Effector memory CD8-positive, alpha-beta T cell (primary cell): ENCODE measurements at places on chromosomes 2 and 18.

- no peak for DNase-seq
Observed at GRCh38 chr18:56804395-56804794, 153.2 kb downstream of the WDR7 start.

DNA sequence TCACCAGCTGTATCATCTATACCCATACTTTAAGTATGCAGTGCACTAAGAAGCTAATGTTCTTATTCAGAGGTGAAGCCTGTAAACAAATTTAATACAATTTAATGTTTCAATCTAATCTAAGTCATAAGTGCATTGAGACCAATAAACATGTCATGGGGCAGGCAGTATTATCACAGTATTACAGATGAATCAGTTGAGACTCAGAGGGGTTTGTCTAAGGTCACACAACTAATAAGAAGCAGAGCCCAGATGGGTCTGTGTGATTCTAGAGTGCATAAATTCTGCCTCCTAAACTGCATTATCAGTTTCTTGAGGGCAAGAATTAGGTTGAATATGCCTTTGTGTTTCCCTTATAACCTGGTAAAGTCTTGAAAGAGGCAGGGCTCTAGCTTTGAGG, 140.9 kb upstream of the RNF152 start:
- no peak for DNase-seq

DNA sequence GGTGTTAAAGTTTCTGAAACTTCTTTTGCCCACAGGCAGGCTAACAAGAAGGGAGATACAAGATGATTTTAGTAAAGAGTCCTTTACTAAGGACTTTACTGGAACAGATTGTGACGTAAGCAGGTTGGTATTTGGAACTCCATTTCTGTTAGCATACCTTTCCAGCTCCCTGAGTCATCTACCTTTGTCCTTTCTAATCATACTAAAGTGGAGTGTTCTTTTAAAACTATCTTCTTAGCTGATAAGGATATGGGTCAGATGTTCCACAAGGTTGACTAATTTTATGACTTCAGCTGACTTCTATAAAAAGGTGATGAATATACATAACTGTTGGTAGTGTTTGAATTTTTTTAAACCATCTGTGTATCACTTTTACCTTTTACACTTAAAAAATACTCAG, 21.1 kb downstream of the UGP2 start:
- no peak for DNase-seq

DNA sequence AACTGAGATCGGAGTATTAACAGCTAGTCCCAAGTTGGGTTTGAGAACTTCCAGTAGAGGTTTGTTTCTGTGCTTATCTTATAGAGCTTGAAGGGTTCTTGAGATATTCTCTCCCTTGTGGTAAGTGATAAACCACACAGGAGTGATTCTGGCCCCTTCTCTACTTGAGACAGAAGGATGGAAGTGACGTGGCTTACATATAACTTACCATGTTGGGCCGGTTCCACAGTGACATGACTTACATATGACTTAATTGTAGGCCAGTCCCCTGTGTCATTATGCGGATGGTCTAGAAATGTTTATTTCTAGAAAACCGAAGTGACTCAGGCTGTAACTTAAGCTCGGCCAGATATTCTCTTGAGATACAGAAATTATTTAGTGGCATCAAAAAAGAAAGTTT, 62.7 kb downstream of the TRAPPC12 start:
- no peak for DNase-seq

GRCh38 chr2:235864733-235865515, 303.3 kb downstream of the GBX2 start:
- DNase-seq: no peak

GRCh38 chr2:58032764-58033080, 13.9 kb upstream of the VRK2 start:
- no peak for DNase-seq

DNA sequence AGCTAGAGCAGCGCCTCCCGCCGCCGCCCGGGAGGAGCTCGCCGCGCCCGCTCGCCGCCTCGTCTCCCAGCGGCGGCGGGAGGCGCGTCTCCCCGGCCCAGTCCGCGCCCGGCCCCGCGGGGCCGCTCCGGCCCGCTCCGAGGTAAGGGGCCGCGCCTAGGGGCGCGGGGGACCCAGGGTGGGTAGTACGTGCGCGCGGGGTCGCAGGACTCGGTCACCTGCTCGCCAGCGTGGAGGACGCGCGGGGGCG, 259 bp downstream of the NPAS2 start:
- DNase-seq: no peak

GRCh38 chr2:3638456-3638810, 19.6 kb upstream of the ALLC start:
- no peak for DNase-seq

DNA sequence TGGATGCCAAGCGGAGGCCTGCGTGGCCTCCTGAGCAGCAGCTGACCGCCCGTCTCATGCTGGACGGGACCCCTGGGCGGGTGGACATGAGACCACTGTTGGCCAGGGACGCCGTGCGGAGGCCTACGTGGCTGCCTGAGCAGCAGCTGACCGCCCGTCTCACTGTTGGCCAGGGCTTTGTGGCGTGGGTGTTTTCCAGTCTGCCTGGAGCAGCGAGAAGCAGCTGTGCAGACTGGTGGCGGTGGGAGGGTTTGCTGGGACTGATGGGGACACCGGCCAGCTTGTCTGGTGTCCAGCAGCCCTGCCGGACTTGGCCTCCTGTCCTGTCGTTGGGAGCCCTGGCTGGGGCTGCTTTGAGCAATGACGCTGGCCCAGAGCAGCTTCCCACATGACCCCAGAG, 5.8 kb upstream of the D2HGDH start:
- no peak for DNase-seq

DNA sequence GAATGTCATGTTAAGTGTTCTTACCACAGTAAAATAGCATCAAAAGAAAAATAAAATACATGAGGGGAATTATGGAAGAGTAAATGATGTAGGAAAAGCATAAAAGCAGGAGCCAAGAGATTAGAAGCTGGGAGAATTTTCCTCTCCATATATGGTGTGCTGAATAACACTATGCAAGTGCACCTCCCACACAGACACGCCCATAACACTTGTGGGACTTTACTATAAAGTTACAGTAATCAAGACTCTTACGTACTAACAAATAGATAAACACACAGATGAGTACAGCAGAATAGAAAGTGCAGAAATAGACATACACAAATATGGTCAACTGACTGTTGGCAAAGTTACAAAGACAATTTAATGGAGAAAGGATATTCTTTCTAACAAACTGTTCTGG, 16.0 kb upstream of the SPHKAP start:
- DNase-seq: no peak

DNA sequence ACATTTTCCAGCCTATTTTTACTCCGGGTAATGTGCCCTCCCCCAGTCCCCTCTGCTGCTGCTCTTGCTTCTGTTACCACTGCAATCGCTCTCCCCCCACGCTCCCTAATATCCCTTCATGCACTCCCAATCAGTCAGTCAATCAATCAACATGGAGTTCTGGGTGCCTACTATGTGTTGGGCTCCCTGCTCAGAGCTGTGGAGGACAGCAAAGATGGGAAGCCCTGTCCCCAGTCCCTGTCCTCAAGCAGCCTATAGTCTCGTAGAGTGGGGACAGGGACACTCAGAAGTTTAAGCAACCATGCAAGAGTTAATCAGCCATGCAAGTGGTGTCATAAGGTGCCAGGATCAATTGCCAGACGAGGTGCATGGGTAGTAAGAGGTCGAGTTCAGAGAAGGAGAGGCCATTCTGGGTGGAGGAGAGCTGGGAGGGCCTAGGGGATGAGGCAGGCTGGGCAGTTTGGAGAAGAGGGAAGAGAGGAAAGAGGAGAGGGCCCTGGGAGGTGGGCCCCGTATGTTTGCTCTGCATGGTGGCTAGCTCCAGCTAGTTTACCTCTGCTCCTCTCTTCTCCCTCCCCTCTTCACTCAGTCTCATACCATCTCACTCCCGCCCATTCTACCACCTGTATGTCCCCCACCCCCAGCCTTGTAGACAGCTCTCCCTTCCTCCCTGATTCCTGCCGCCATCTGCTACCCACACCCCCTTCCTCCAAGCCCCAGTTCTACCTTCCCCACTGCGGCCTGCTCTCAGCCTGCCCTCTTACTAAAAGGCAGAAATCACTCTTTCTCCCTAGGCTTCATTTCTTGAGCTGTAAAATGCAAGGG, 3.9 kb downstream of the ASIC4 start:
- no peak for DNase-seq

DNA sequence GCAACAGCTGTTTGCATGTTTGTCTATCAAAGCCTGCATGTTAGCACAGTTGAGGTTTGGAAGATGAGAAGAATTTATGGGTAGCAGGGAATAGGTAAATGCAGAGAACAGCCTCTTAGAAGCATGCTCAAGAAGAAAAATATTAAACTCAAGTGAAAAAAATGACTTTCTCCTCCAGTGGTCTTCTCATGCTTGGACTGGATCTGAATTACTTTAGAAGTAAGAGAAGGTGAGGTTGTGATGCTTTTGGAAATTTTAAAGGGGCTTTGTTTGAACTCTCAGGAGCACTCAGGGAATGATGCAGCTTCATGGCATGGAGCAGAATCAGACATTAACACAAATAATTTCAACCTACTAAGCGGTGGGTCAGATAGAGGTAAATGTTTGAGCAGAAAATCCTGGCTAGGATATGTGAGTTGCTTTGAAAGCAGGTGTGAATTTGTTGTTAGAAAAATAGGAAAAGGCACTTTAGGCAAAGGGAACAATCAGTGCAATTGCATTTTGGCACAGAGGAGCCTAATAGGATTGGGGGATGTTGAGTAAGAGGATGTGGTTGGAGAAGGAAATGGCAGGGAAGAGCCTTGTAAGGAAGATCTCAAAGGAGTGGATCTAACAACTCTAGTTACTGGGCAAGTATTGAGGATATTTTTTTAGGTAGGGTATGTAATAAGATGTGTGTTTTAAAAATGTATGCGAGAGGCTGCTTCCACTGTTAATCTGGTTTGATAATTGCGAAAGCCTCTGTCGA, 76.3 kb downstream of the DDX1 start:
- DNase-seq: no peak

DNA sequence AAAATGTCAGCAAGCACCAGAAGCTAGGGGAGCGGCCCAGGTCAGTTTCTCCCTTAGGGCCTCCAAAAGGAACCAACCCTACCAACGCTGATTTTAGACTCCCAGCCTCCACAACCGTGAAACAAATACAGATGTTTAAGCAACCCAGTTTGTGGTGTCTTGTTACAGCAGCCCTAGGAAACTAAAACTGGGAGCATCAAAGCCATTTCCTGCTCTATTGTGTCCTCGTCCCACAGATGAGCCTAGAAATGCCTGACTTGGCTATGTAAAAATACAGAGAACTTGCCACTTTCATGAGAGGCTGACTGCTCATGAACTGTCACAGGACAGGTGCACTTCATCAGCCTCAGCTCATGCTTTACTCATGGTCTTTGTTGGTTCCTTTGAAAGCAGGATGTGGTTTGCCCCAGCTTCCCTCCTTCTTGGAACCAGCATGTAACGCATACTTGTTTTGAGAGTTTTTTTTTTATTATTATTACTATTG, 97.6 kb upstream of the SLC39A10 start:
- peak; percentile 56 for DNase-seq

- DNase-seq: no peak
Observed at GRCh38 chr2:26562811-26563645, 78.1 kb downstream of the CIB4 start.

DNA sequence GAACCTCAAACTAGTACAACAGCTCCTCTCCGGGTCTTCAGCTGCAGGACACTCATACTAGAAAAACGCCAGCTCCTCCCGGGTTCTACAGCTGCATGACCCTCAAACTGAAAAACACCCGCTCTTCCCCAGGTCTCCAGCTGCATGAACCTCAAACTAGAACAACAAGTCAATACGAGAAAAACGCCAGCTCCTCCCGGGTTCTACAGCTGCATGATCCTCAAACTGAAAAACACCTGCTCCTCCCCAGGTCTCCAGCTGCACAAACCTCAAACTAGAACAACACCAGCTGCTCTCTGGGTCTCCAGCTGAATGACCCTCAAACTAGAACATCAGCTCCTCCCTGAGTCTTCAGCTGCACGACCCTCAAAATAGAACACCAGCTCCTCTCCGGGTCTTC, 315.0 kb upstream of the TFPI start:
- DNase-seq: no peak

- DNase-seq: no peak
Observed at GRCh38 chr2:58922245-58922644, 681.1 kb upstream of the FANCL start.

DNA sequence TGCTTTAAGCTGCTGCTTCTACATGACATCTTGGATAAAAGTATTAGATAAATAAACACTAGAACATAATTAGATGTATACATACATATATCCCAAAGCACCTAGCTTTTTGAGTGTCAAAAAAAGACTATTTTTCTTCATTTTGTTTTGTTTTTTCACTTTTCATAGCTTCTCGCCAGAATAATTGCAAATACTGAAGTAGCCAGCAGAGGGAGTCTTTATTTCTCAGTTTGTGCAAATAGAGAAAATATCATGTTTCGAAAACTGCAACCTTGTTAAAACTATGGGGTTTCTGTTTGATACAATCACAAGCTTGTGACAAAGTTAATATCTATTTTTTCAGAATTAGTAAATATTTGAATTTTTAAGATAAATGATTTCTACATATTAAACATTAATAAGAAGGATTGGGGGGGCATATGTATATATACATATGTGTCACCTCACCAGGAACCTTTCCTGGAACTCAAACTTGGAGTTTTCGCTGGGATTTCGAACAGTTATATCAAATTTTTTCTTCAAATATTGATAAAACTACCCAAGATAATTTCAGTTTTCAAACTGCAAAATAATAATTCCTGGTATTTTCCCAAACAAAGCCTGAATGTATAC, 61.0 kb downstream of the GRB14 start:
- no peak for DNase-seq

GRCh38 chr2:61911510-61911909, 6.0 kb downstream of the COMMD1 start:
- DNase-seq: no peak

GRCh38 chr2:218465987-218466633, 47.2 kb downstream of the VIL1 start:
- DNase-seq: no peak

DNA sequence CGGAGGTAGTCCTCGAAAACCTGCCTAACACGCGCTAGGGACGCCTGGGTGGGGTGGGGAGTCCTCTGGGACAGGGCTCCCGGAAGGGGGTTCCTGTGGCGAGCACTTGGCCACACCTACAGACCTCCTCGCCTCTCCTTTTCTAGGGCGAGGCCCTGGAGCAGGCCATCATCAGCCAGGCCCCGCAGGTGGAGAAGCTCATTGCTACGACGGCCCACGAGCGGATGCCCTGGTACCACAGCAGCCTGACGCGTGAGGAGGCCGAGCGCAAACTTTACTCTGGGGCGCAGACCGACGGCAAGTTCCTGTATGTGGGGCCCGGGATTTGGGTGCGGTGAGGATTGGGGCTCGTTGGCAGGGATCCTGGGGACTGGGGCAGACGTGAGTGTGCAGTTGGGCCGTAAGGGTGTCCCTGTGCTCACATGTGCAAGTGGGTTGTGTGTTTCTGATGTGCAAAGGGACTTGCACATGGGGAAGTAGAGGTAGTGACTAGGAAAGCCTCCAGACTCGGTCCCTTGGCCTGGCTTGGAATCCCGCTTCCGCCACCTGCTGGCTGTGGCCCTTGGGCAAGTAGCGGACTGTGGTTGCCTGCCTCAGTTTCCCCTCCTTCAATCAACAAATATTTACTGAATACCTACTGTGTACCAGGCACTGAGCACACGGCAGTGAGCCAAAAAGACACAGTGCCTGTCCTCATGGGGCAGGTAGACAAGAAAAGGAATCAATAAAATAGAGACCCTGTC, 11.7 kb downstream of the ZAP70 start:
- DNase-seq: no peak
